Peyer's patch (tissue), 4 donors: ENCODE measurements at places on chromosomes 2 and 18. TPM values are rescaled to one million over a fixed set of nuclear protein-coding genes. Genes with fewer than 3 reads are reported as not detected.

FTCDNL1 gene
- not detected for total RNA-seq

DUSP2 gene
- 2.7 TPM for total RNA-seq

DNER gene
- total RNA-seq: 0.35 TPM

OST4 gene
- total RNA-seq: 329 TPM

LIMS3 gene
- 11.6 TPM for total RNA-seq

ZNF385B gene
- not detected for total RNA-seq

C2orf72 gene
- 9.9 TPM for total RNA-seq

DNA sequence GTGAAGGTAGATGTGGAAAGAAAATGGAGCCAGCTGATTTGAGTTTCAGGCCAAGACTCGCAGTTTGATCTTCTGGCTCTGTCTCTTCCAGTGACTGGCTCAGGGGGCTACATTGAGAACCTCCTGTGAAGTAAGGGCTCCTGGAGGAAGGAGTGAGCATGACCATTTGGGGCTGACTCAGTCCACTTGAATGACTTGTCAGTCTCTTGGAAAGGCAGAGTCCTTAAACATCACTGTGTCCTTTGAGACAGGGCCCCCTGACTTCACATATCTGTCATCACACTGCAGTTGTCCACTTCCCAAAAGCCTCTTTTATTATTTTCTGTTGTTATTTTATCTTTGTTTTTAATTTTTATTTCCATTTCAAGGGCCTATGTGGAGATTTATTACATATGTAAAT, 204.6 kb upstream of the APCDD1 start:
- no peaks in the 10 kb centered on the region for H3K36me3 ChIP-seq
- no peak overlapping the region for H3K4me3 ChIP-seq
- DNase-seq: no peak

DNA sequence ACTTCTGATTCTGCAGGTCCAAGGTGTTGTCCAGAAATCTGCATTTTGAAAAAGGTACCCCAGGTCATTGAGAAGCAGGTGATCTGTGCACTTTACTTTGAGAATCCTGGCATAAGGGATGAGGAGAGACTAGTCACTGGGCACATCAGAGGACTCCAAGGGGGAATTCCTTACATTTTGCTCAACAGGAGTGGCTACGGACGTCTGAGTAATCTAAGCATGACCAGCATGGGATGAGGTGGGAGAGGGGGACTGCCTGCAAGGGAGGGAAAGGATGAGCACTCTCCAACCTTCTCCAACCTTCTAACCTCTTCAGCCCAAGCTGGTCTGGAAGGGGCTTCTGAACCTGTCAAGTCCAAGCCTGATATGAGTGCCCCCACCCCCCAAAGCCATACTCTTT, 55.5 kb downstream of the MARCHF4 start:
- H3K4me3 ChIP-seq: no peak overlapping the region
- H3K27me3 ChIP-seq: no peaks in the 10 kb centered on the region
- no peaks in the 10 kb centered on the region for H3K36me3 ChIP-seq
- H3K27ac ChIP-seq: no peak overlapping the region
- H3K4me1 ChIP-seq: no peaks in the 10 kb centered on the region
- no peak for DNase-seq

- no peaks in the 10 kb centered on the region for H3K36me3 ChIP-seq
- no peak for DNase-seq
- H3K27ac ChIP-seq: no peak overlapping the region
- H3K4me3 ChIP-seq: no peak overlapping the region
Measured at GRCh38 chr18:70907673-70908072, 618.8 kb downstream of the SOCS6 start.

DNA sequence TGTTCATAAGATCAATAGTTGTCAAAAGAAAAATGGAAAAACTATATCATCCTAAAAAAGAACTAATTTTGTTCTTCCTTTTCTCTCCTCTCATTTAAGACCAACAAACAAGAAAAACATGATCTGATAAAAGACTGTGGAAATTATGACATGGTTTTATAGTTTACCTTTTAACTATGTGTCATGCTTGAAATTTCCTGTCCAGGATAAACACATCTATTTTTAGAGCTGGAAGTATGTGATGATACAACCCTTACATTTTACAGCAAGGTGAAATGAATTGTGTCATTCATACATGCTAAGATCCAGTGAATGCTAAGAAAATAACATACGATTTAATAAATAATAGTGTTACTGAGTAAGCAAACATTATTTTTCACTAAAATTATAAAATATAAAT, 89.9 kb downstream of the GULP1 start:
- no peaks in the 10 kb centered on the region for H3K36me3 ChIP-seq
- DNase-seq: no peak
- no peaks in the 10 kb centered on the region for H3K4me1 ChIP-seq
- H3K27ac ChIP-seq: no peak overlapping the region
- no peaks in the 10 kb centered on the region for H3K27me3 ChIP-seq
- no peak overlapping the region for H3K4me3 ChIP-seq

GRCh38 chr2:105893011-105893995, 148.6 kb downstream of the NCK2 start:
- H3K27ac ChIP-seq: no peak overlapping the region
- H3K36me3 ChIP-seq: no peaks in the 10 kb centered on the region
- no peak overlapping the region for H3K4me3 ChIP-seq
- H3K27me3 ChIP-seq: no peaks in the 10 kb centered on the region
- DNase-seq: no peak

- no peak for DNase-seq
- no peaks in the 10 kb centered on the region for H3K4me1 ChIP-seq
- no peak overlapping the region for H3K4me3 ChIP-seq
- H3K27ac ChIP-seq: no peak overlapping the region
Measured at GRCh38 chr2:75065402-75066008, 107.1 kb downstream of the POLE4 start.

DNA sequence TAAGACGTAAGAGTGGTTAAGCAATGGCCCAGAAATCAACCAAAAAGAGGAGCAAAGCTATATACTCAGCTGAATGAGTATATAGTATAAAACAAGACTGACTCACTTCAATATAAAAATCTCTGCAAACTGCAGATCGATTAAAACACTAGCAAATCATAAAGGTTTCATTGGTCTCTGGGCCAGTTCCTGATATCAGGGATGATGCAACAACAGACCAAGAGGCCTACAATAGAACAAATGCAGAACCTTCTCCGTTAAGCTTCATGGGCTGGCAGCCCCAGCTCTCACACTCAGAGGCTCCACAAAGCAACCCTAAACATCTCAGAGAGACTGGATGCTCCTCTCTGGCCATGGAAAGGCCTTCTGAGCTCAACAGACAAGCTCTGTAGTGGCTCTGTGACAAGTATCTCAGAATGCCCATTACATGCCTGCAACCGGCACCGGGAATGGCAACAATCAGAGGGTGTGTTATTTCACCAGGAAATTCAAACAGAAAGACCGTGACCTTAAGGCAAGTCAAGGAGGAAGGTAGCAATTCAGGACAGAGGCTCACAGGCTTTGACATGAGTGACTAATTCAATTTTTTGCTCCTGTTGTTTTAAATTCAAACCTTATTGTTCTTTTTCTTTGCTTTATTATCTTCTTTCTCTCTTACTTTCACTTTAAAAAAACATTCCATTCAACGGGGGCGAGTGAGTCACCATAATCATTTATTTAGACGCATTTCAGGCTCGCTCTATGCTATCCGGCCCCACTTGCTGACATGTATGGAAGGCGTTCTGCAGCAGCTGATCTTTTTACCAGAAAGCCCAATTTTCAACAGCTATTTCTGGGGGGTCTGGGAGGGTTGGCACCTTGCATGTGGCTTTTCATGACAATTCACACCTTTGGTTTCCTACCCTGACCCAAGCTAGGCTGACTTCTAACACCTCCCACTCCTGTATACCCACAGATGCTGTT, 15.1 kb downstream of the CYRIA start:
- peaks cover 26% of the 10 kb centered on the region for H3K4me1 ChIP-seq
- DNase-seq: no peak
- peak overlapping the region; percentile 13 for H3K4me3 ChIP-seq
- no peaks in the 10 kb centered on the region for H3K36me3 ChIP-seq
- H3K27ac ChIP-seq: peak overlapping the region; percentile 60
- no peaks in the 10 kb centered on the region for H3K27me3 ChIP-seq

GRCh38 chr2:119015845-119016244, 73.9 kb downstream of the MARCO start:
- no peaks in the 10 kb centered on the region for H3K36me3 ChIP-seq
- DNase-seq: no peak
- H3K4me3 ChIP-seq: no peak overlapping the region
- H3K27ac ChIP-seq: no peak overlapping the region
- H3K27me3 ChIP-seq: no peaks in the 10 kb centered on the region
- H3K4me1 ChIP-seq: no peaks in the 10 kb centered on the region

DNA sequence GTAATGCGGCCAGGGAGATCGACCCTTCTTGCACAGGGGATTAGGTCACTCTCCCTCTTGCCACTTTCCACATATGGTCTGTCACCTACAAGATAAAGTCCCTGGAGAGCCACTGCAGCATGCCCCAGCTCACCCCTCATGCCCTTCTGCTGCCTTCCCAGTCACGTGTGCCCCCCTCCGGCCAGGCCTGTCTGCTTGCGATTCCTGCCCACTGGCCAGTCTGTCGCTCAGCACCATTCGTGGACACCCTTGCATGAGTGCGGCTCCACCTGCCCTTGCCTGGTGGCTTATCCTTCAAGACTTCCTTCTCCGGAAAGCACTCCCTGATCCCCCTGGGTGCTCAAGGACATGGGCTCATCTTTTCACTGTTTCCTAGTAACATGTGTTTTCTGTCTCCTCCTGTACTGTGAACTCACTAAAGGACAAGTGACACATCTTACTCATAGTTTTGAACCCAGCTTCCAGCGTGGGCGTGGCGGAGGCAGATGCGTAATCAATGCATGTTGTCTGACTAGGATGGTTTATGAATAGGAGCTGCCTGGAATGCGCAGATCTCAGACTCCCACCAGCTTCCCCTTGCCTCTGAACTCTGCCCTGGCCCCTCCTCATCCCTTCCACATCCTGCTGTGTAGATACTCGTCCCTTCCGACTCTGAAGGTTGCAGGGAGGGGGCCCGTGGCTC, 7.8 kb upstream of the NT5DC4 start:
- H3K36me3 ChIP-seq: no peaks in the 10 kb centered on the region
- H3K4me3 ChIP-seq: no peak overlapping the region
- DNase-seq: peak; percentile 59
- no peaks in the 10 kb centered on the region for H3K27me3 ChIP-seq
- no peaks in the 10 kb centered on the region for H3K4me1 ChIP-seq
- no peak overlapping the region for H3K27ac ChIP-seq

DNA sequence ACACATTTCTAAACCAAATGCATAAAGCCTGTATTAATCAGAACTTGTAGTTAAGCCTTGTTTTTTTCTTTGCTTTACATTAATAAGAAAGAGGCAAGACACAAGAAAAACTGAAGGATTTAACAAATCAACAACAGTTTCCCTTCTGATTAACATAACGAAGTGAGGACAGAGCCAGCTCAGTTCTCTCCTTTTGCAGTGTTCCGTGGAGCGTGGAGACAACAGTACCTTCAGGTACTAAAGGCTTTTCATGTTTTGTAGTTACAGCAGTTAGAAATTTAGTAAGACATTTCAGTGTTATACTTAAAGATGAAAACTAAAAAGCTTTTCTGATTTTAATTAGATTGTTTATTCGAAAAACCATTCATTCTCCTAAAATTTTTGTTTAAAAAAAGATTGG, 115.2 kb downstream of the FMNL2 start:
- H3K4me3 ChIP-seq: no peak overlapping the region
- no peaks in the 10 kb centered on the region for H3K36me3 ChIP-seq
- no peak for DNase-seq
- H3K4me1 ChIP-seq: no peaks in the 10 kb centered on the region
- no peak overlapping the region for H3K27ac ChIP-seq
- no peaks in the 10 kb centered on the region for H3K27me3 ChIP-seq

DNA sequence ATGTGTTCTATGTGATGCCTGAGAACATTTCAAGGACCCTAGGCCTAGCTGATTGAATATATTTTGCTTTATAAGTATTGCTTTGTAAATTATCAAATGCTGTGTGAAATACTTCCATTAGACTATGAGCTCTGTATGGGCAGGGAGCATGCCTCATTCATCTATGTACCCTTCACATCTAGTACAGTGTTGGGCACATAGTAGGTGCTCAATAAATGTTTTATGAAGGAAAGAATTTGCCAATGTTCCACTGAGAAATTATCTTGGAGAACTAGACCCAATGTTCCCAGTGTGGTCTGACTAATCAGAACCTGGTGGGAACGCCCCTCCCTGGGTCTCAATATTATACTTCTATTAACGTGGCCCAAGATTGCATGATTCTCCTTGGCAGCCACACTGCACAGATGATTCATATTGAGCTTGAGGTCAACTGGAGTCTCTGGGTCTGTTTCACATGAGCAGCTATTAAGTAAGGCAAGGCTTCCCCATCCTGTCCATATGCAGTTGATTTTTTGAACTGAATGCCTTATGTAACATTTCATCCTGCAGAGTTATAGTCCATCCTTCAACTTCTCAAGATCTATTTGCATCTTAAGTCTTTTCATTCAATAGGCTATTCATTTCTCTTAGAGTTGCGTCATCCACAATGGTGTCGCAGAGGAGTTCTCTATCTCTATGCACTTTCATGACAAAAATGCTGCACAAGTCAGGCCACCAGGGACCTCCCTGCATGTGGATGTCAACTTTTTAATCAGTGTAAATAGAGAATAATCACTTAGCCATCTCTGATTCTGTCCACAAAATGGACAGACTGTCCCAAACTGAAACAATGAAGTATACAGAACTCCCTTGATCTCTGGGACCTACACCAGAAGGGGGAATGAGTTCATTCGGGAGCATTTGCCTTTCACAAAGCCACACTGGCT, 257.6 kb downstream of the CYP26B1 start:
- H3K4me3 ChIP-seq: no peak overlapping the region
- no peaks in the 10 kb centered on the region for H3K36me3 ChIP-seq
- H3K27me3 ChIP-seq: no peaks in the 10 kb centered on the region

- H3K36me3 ChIP-seq: no peaks in the 10 kb centered on the region
- no peak overlapping the region for H3K27ac ChIP-seq
- no peak for DNase-seq
- H3K27me3 ChIP-seq: no peaks in the 10 kb centered on the region
Measured at GRCh38 chr2:1602278-1603010, 141.9 kb downstream of the PXDN start.

DNA sequence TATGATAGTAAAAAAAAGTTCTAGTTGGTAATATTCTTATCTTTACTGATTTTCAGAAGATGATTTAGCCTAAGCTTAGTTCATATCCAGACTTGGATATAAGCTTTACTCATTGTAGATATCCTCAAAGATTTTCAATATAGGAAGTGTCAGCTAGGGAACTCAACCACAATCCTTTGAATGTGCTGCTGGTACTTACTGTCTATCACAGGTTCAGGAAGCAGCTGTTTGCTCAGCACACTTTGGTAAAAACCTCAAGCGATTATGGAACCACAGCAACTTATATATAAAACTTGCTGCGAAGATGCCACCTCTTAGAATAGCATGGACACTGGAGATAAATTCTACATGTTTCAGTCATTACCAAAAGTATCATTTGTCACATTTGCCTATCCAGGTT, 60.1 kb upstream of the TNFRSF11A start:
- no peaks in the 10 kb centered on the region for H3K4me1 ChIP-seq
- no peaks in the 10 kb centered on the region for H3K27me3 ChIP-seq
- no peak overlapping the region for H3K27ac ChIP-seq

- H3K27me3 ChIP-seq: no peaks in the 10 kb centered on the region
- no peak overlapping the region for H3K4me3 ChIP-seq
- DNase-seq: no peak
- H3K27ac ChIP-seq: no peak overlapping the region
- no peaks in the 10 kb centered on the region for H3K4me1 ChIP-seq
Measured at GRCh38 chr2:177271981-177272666, 7.6 kb upstream of the NFE2L2 start.

GRCh38 chr2:191522478-191523120, 155.3 kb upstream of the NABP1 start:
- H3K27me3 ChIP-seq: no peaks in the 10 kb centered on the region
- no peak for DNase-seq
- no peaks in the 10 kb centered on the region for H3K4me1 ChIP-seq
- no peak overlapping the region for H3K27ac ChIP-seq
- H3K4me3 ChIP-seq: no peak overlapping the region
